ENCODE measurements at places on chromosomes 6 and 20. TPM values are rescaled to one million over a fixed set of nuclear protein-coding genes. Genes with fewer than 3 reads are reported as not detected.

GRCh38 chr6:53090576-53090975, 25.4 kb downstream of the FBXO9 start:
- no peak for DNase-seq

- no peak for DNase-seq
Measured at GRCh38 chr6:40816601-40817000, 222.4 kb downstream of the UNC5CL start.

Gene MDFI
- not detected for total RNA-seq

DNA sequence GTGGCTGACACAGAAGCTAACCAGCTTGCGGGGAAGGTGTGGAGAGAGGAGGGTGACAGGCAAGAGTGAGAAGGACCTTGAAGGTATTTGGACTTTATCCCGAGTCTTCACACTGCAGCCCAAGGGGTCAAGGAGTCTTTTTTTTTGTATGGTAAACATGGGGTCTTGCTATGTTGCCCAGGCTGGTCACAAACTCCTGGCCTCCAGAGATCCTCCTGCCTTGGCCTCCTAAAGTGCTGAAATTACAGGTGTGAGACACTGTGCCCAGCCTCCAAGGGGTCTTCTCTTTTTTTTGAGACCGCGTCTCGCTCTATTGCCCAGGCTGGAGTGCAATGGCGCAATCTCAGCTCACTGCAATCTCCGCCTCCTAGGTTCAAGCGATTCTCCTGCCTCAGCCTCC, 9.2 kb downstream of the SOX12 start:
- no peak for DNase-seq

Gene FOXS1
- total RNA-seq, result not detected

- DNase-seq, result no peak
Measured at GRCh38 chr20:14568225-14568624, 230.8 kb upstream of the FLRT3 start.

GRCh38 chr20:50258790-50259483, 68.3 kb downstream of the CEBPB start:
- no peak for DNase-seq

GRCh38 chr20:18589941-18590674, 2.3 kb downstream of the DTD1 start:
- DNase-seq, result no peak

DNA sequence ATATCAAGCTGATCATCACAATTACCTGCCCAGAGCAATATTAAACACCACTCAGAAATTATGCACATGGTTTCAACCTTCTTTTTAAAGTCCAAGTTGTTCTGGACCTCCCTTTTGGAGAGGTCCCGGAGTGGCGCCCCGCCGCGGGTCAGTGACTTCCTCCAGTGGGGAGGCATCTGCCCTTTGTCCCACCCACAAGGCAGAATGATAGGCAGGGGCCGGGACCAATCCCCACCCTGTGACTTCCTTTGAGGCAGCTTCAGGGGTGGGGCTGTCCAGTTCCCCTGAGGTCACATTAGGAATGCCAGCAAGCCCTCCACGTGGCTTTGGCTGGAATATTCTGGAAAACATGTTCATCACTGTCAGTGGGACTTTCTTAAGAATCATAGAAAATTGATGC, 207.0 kb downstream of the ANKRD60 start:
- no peak for DNase-seq

Gene CD40
- 32.7 TPM for total RNA-seq

Gene ENPP5
- total RNA-seq, result 1.0 TPM

GRCh38 chr6:85406641-85407075, 43.2 kb upstream of the NT5E start:
- no peak for DNase-seq

- DNase-seq, result no peak
Measured at GRCh38 chr6:34680802-34681515, 15.6 kb downstream of the ILRUN start.

DNA sequence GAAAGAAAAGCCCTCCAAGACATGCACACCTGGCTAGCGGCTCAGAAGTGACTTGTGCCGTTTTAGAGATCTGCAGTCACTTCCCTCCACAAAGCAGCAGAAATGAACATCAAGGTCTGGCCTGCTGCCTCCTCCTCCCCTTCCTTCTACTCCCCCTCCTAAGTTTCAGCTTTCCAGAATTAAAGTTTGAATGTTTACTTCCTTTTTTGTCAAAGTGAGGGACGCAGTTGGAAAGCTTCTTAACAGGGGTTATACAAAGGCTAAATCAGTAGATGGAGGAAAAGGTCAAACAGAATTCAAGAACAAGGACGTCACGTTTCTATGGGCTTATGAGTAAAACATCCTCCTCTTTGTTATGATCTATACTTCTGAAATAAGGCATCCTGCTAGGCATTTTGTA, 227.7 kb downstream of the SLC35F1 start:
- DNase-seq, result no peak

DNA sequence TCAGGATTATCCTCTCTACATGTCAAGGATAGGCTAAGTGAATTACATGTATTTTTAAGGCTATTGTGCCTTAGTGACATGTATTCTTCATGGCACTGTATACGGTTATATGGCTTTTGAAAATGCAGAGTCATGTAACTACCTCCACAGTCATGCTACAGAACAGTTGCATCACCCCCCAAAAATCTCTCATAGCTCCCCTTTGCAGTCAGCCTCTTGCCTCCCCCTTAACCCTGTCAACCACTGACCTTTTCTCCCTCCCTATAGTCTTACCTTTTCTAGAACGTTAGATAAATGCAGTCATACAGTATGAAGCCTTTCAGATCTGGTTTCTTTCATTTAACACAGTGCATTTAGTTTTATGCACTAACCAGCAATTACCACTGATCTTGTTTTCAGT, 10.3 kb upstream of the RNF24 start:
- no peak for DNase-seq

DNA sequence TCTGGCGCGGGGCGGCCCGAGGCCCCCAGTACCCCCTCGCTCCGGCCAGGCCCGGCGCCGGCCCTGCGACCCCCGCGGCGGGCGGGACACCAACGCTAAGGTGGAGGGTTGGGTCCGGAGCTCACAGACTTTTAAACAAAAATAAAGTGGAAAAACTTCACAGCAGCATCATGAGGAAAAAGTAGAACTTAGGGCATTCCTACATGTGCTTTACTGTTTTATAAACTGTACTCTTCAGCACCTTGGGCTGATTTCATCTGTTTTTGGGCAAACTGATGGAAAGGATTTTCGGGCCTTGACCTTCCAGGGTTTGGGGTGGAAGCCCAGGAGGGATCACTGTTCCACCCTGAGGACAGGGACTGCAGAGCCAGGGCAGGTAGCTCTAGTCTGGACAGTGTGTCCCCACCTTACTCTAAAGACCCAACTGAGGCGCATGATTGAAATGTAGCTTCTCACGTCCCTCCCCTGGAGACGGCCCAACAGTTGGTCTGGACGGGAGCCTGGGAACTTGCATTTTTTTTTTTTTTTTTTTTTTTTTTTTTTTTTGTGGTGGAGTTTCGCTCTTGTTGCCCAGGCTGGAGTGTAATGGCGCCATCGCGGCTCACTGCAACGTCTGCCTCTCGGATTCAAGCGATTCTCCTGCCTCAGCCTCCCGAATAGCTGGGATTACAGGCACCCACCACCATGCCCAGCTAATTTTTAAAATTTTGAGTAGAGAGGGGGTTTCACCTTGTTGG, 740 bp downstream of the NELFCD start:
- DNase-seq, result no peak

Gene BNIP5
- total RNA-seq, result not detected

DNA sequence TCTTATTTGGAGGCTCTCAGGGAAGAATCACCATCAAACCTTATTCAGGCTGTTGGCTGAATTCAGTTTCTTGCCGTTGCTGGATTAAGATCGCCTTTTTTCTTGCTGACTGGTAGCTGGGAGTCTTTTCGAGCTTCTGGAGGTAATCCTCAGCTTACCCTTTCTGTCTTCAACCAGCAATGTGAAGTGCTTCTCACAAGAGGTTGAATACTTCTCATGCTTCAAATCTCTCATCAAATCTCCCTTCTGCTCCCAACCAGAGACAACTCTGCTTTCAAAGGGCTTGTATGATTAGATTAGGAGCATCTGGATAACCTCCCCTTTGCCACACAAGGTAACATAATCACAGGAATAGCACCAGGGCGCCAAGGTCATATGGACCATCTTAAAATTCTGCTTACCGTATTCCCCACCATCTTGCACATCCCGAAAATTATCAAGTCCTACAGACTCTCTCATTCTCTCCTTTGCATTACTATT, 137.2 kb downstream of the MOXD1 start:
- no peak for DNase-seq

Gene ARMC12
- not detected for total RNA-seq

DNA sequence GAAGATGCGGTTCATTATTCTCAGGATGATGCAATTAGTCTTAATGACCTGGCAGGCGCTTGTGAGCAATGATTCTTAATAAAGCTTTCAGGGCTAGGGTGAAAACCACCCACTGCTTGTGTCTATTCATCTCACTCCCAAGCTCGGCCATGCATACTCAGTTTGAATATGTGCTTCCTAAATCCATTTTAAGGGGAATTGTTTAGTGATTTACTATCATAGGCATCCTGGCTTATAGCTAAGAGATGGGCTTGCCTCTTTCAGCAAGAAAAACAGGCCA, 141.1 kb upstream of the SLC24A3 start:
- no peak for DNase-seq

Gene RHAG
- total RNA-seq, result not detected

GRCh38 chr6:152685819-152686218, 11.9 kb upstream of the MYCT1 start:
- DNase-seq, result no peak

Gene CLVS2
- total RNA-seq, result not detected

Gene DST
- 10.1 TPM for total RNA-seq

GRCh38 chr6:114588726-114589125, 245.9 kb upstream of the HS3ST5 start:
- DNase-seq, result no peak

DNA sequence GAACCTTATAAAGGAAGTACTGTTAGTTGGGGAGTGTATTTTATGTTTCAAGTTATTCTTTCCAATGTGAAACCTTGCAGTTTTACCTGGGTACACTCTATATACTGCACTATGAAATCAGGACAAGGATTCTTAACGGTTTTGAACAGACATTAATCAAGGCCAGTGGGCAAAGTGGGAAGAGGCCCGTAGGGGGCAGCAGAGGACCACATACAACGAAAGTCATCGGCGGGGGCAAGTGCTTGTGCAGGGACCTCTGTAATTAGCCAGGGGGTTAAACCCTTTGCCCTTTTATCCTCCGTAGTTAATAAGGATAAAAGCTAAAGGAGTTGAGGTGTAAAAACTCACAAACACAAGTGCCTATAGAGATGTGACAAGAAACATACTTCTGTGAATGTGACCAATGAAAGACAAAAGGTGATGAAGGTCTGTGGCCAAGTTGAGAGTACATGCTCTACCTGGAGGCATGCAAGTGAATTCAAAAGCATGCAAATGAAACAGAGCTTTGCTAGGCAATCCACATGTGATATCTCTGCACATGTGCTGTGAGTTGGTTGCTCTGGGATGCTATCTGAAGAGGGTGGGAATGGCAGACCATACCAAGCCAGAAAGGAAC, 392.7 kb upstream of the MAN1A1 start:
- peak; percentile 62 for DNase-seq

DNA sequence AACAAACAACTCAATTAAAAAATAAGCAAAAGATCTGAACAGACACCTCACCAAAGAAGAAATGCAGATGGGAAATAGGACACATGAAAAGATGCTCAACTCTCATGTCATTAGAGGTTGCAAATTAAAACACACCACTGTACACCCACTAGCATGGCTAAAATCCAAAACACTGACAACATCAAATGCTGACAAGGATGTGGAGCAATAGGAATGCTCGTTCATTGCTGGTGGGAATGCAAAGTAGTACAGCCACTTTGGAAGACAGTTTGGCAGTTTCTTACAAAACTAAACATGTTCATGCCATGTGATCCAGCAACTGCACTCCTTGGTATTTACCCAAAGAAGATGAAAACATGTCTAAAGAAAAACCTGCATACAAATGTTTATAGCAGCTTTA, 47.2 kb downstream of the CDK19 start:
- DNase-seq, result no peak

DNA sequence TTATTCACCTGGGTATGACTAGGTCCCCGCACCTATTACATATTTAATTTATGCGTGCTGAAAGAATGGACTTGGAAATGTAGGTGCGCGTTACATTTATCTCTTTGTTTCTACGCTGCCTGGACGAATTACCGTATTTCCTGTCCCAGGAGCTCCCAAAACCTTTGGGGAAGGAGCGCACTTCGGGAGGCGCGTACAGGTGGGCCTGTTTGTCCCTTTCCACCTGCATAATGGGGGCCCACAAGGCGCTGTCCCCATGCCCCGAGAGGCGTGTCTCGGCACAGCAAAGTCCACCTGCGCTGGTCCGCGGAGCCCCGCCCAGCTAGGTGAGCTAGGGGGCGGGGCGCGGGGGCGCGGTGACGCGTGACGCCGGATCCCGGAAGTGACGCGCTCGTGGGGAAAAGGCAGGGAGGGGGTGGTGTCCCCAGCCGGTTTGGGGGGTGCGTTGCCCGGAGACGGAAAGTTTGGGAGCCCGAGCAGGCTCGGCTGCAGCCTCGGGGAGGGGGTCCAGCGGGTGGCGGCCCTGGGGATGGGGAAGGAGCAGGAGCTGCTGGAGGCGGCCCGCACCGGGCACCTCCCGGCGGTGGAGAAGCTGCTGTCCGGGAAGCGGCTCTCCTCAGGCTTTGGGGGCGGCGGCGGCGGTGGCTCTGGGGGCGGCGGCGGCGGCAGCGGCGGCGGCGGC, at the start of gene ANKS1A:
Gene ANKS1A, plus strand, starts transcription at position 382 of the 682 bp plus-strand sequence. Its CDS starts 148 bp downstream, at position 530.
- peak; percentile 91 for DNase-seq

DNA sequence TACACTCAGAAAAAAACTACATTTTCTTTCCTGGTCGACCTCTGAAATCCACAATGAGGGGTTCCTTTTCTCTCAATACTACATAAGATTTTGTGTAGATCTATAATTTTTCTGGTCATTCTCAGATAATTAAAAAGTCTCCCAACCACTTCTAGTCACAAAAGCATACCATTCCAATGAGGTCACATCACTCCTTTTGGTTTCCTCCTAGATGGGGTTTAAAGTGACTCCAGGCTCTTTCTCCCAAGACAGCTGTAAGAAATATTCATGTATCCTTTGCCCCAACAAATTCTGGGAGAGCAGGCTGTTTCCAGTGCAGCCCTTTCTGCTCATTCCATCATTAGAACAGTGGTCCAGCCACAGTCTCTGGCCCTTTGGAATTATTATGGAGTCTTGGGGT, 43.1 kb upstream of the BEND6 start:
- no peak for DNase-seq

DNA sequence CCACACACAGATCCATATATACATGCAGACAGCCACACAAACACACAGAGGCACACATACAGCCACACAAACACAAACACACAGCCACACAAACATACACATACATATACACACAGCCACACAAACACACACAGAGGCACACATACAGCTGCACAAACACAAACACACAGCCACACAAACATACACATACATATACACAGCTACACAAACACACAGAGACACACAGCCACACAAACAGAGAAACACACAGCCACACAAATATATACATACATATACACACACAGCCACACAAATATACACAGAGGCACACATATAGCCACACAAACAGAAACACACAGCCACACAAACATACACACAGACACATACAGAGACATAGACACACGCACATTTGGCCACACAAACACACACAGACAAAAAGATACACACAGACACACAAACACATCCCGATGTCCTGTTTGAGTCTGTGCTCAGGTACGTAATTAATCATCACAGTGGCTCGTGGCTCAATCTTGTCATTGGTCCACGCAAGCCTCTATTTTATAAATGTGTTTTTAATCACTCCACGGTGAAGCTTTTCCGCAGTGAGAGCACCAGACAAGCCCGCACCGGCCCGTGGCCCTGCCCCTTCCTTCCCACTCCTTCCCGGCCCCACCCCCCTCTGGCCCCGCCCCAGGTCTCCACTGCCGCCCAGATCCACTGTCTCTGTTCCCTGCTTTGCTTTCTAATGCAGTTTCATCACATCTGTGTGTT, 135.3 kb downstream of the CDH4 start:
- no peak for DNase-seq
